Natural killer cell (primary cell): ENCODE measurements at places on chromosomes 2 and 18.

DNA sequence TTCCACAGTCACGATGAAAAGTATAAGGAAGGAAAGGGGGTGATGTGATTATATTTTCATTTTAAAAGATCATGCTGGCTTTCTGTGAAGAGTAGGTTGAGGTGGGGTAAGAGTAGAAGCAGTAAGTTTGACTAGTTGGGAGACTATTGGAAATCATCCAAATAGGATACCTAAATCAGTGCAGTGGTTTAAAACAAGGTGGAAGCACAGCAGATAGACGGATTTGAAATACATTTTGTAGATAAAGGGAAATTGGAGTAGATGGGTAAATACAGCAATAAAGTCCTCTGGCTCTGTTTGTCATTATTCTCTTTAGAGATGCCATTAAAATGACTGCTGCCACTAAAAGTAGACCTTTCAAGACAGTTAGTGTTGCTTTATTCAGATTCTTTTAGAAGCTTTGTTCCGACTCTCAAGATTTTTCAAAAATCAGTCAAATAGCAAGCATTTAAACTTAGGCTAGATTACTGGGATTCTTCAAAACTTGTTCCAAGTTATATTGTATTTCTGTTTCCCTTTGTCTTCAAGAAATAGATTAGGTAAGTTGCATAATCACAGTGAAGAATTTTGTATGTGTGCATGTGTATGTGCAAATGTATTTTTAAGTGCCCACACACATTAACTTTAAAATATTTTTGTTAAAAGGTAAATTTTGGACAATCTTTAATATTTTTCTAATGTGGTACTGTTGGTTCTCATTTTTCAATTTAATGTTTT is 61.7 kb upstream of the DTNA start:
- DNase-seq = no peak
- H3K36me3 ChIP-seq = no peaks in the 10 kb centered on the region
- no peak overlapping the region for H3K4me3 ChIP-seq
- H3K4me1 ChIP-seq = no peaks in the 10 kb centered on the region

- H3K4me3 ChIP-seq = no peak overlapping the region
- H3K4me1 ChIP-seq = no peaks in the 10 kb centered on the region
- H3K36me3 ChIP-seq = no peaks in the 10 kb centered on the region
- H3K27ac ChIP-seq = no peak overlapping the region
These were observed 786.3 kb downstream of the SOCS6 start for GRCh38 chr18:71075147-71075546.

DNA sequence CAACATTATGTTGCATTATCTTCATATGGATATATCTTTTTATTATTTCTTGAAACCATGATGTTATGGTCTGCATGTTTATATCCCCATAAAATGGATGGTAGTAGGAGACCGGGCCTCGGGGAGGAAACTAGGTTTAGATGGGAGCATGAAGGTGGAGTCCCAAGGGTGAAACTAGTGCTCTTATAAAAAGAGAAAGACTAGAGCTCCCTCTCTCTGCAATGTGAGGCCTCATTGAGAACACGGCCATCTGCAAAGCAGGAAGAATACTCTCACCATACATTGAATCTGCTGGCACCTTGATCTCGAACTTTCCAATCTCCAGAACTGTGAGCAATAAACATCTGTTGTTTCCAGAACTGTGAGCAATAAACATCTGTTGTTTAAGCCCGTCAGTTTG is 64.0 kb downstream of the NXPH2 start:
- H3K4me3 ChIP-seq = no peak overlapping the region
- no peak for DNase-seq
- H3K36me3 ChIP-seq = no peaks in the 10 kb centered on the region
- H3K4me1 ChIP-seq = no peaks in the 10 kb centered on the region

- no peak overlapping the region for H3K4me3 ChIP-seq
- DNase-seq = no peak
- H3K36me3 ChIP-seq = no peaks in the 10 kb centered on the region
- no peaks in the 10 kb centered on the region for H3K27me3 ChIP-seq
These were observed 28.0 kb upstream of the PIEZO2 start for GRCh38 chr18:11177382-11177781.

DNA sequence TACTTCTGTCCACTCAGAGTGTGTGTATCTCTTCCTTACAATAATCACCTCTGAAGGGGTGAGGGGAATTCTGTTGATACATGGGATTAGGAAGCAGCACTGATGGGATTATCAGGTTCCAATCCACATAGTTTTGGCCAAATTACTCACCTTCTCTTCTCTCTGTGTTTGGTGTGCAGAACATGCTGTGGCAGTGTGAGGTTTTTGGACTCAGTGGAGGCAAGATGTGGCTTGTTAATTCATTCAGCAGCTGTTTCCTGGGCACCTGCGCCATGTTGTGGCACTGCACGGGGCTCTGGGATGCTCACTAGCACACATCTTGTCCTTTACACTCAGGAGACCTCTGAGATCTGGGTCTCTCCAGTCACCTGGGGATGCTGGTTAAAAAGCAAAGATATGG is 350.3 kb upstream of the HS6ST1 start:
- no peaks in the 10 kb centered on the region for H3K27me3 ChIP-seq
- H3K4me1 ChIP-seq = no peaks in the 10 kb centered on the region
- H3K4me3 ChIP-seq = no peak overlapping the region
- H3K36me3 ChIP-seq = no peaks in the 10 kb centered on the region
- H3K27ac ChIP-seq = no peak overlapping the region
- no peak for DNase-seq

DNA sequence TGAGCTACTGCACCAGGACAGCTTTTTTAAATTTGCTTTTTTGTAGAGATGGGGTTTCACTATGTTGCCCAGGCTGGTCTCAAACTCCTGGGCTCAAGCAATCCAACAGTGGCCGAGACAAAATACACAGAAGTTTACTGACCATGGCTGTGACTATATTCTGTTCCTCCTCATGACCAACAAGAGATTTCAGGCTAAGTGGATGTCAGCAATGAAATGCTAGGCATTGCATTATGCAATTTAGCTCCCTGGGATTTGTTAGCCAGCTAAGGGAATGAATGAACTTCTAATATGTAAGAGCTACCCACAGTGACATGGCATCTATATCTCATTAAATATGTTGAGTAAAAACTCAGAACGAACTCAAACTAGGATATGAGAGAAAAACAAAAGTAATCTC is 81.9 kb upstream of the MBOAT2 start:
- H3K4me1 ChIP-seq = no peaks in the 10 kb centered on the region
- H3K4me3 ChIP-seq = no peak overlapping the region
- H3K27ac ChIP-seq = no peak overlapping the region
- no peaks in the 10 kb centered on the region for H3K27me3 ChIP-seq
- no peaks in the 10 kb centered on the region for H3K36me3 ChIP-seq

- no peaks in the 10 kb centered on the region for H3K36me3 ChIP-seq
- H3K27ac ChIP-seq = no peak overlapping the region
- peaks cover 2% of the 10 kb centered on the region for H3K4me1 ChIP-seq
- peaks cover 7% of the 10 kb centered on the region for H3K27me3 ChIP-seq
- H3K4me3 ChIP-seq = no peak overlapping the region
- peak; percentile 25 for DNase-seq
These were observed 1.2 kb upstream of the NPAS2 start for GRCh38 chr2:100818606-100819369.

- no peaks in the 10 kb centered on the region for H3K27me3 ChIP-seq
- H3K36me3 ChIP-seq = no peaks in the 10 kb centered on the region
- peaks cover 21% of the 10 kb centered on the region for H3K4me1 ChIP-seq
- DNase-seq = no peak
These were observed 57.4 kb downstream of the TRPM8 start for GRCh38 chr2:233974530-233975071.

DNA sequence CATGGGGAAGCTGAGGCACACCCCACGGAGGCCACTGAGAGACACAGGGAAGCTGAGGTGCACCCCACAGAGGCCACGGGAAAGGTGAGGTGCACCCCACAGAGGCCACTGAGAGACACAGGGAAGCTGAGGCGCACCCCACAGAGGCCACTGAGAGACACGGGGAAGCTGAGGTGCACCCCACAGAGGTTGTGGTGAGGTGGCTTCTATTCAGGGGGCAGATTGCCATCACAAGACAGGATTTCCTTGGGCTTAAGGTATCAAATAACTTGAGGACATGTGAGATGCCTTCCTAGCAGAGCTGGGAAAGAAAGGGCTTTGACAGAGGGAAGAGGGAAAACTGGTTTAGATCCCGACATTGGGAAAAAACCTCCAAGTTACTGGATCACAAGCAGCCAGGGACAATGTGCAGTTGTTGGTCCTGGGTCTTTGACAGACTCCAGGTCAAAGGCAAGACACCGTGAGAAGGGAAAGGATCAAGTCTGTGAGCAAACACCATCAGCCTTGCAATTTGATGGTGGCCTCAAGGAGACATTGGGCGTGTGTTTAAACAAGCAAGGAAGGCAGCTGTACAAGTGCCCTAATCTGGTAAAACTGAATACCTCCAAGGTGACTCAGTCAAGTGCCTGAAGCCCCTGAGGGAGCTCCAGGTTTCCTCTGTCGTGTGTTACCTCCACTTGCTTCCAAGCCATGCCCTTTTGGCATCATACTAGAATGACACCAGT is 133.2 kb upstream of the EPAS1 start:
- H3K27ac ChIP-seq = no peak overlapping the region
- no peak overlapping the region for H3K4me3 ChIP-seq
- H3K4me1 ChIP-seq = no peaks in the 10 kb centered on the region
- H3K36me3 ChIP-seq = no peaks in the 10 kb centered on the region

GRCh38 chr2:181354626-181355025 is 102.6 kb upstream of the ITGA4 start:
- no peak overlapping the region for H3K27ac ChIP-seq
- no peaks in the 10 kb centered on the region for H3K4me1 ChIP-seq
- H3K4me3 ChIP-seq = no peak overlapping the region

DNA sequence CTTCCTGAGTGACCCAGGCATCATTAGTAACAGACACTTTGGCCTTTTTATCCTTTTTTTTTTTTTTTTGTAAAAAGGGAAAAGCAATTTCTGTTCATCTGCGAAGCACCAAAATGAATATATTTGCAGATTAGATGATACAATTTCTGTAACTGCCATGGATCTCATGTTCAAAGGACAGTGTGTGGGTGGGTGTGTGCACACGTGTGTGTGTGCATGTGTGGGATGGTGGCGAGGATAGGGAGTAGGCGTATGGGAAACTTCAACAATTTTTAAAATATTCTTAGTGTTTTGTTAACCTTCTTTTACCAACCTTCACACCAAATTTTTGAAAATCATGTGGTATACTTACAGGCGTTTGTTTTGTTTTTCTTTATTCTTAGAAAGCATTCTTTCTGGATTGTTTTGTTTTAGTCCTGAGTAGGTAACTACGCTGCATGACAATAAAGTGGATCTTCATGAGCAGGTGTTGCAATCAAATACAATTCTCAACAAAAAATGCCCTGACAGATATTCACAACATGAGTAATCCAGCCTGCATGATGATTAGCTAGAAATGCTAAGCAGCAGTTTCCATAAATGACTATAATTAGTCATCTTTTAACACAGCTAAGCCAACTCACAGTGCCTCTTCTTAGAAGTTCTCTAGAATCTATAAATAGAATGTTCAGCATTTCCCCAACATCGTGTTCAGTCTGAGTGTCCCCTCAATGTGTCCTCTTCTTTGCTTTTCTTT is 53.5 kb upstream of the RMDN2 start:
- H3K36me3 ChIP-seq = no peaks in the 10 kb centered on the region
- no peak overlapping the region for H3K27ac ChIP-seq
- no peaks in the 10 kb centered on the region for H3K4me1 ChIP-seq
- no peak overlapping the region for H3K4me3 ChIP-seq
- no peaks in the 10 kb centered on the region for H3K27me3 ChIP-seq

DNA sequence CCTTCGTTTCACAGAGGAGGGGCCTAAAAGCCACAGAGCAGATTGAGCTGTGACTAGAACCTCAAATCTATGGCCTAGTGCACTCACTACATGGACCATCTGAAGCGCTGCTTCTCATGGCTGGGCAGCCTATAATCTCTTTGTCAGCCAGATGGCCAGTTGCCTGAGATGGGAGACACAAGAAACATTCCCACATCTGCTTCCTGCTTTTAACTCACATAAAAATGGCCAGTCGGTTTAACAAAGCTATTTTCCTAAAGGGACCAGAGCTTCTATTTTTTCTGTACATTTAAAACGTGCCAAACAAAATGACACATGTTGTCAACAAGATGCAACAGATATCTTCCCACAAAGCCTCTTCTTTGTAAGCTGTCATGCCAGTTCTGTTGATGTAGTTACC is 173.8 kb downstream of the GFPT1 start:
- no peak overlapping the region for H3K27ac ChIP-seq
- H3K4me3 ChIP-seq = no peak overlapping the region
- H3K36me3 ChIP-seq = no peaks in the 10 kb centered on the region
- no peaks in the 10 kb centered on the region for H3K4me1 ChIP-seq
- no peak for DNase-seq
- no peaks in the 10 kb centered on the region for H3K27me3 ChIP-seq

- H3K36me3 ChIP-seq = no peaks in the 10 kb centered on the region
- no peaks in the 10 kb centered on the region for H3K4me1 ChIP-seq
- no peak overlapping the region for H3K4me3 ChIP-seq
- no peak overlapping the region for H3K27ac ChIP-seq
These were observed 263.9 kb downstream of the LTBP1 start for GRCh38 chr2:33210626-33211025.

GRCh38 chr2:103789381-103790095 is 1027.7 kb downstream of the TMEM182 start:
- H3K4me3 ChIP-seq = no peak overlapping the region
- no peaks in the 10 kb centered on the region for H3K4me1 ChIP-seq
- no peak for DNase-seq
- no peak overlapping the region for H3K27ac ChIP-seq

DNA sequence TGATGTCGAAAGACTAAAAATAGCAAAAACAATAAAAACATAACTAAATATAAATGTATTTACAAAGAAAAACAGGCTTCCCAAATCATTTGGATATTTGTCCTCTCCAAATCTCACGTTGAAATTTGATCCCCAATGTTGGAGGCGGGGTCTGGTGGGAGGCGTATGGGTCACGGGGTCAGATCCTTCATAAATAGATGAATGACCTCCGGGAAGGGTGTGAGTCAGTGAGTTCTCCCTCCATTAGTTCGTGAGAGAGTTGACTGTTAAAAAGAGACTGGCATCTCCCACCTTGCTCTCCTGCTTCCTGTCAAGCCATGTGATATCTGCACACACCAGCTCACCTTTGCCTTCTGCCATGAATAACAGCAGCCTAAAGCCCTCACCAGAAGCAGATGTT is 703.0 kb downstream of the TMEM182 start:
- H3K4me1 ChIP-seq = no peaks in the 10 kb centered on the region
- H3K4me3 ChIP-seq = no peak overlapping the region
- no peak for DNase-seq
- H3K27ac ChIP-seq = no peak overlapping the region
- H3K36me3 ChIP-seq = no peaks in the 10 kb centered on the region

DNA sequence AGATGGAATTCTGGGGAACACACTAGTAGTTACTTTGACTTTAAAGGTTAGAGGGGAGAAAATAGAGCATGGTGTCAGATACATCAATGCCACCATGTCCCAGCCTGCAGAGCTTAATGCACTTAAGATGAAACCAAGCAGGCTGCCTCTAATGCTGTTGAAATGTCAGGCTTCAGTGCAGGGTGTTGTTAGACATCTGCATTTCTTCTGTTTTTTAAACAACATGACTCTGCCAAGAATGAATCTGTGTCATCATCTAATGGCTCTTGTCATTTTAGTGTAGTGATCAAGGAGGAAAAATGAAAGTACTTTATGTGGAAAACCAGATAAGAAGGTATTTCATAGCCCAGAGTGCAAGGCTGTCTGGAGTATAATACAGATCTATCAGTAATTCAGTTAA is 29.9 kb downstream of the LYPD1 start:
- no peak for DNase-seq
- no peaks in the 10 kb centered on the region for H3K36me3 ChIP-seq
- H3K4me1 ChIP-seq = no peaks in the 10 kb centered on the region
- H3K27me3 ChIP-seq = no peaks in the 10 kb centered on the region
- H3K27ac ChIP-seq = no peak overlapping the region

- no peaks in the 10 kb centered on the region for H3K4me1 ChIP-seq
- DNase-seq = no peak
- H3K27ac ChIP-seq = no peak overlapping the region
- no peak overlapping the region for H3K4me3 ChIP-seq
These were observed 69.0 kb downstream of the ST6GAL2 start for GRCh38 chr2:106816974-106817373.
